Transverse colon (tissue), 4 donors: ENCODE measurements at places on chromosomes 3 and 15.

GRCh38 chr3:128579927-128580326 lies 70.7 kb downstream of the RPN1 start:
- DNase-seq: no peak

DNA sequence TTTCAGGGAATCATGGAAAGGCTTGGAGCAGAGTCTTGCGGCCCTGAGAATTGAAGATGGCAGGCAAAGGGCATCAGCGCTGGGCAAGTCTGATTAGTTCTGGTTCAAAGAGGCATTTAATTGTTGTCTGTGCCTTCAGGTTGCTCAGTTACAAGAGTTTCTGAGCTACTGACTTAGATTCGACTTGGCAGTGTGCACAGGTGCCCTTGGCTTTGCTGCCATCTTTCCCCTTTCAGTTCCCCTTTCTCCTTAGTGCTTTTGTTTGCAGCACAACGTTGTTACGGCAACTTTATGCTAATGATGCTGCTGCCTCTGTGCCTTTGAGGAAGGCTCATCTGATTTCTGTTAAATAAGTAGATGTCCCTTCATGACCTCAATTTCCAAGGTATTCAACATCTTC lies 12.5 kb downstream of the P2RY14 start:
- peak; percentile 53 for DNase-seq

DNA sequence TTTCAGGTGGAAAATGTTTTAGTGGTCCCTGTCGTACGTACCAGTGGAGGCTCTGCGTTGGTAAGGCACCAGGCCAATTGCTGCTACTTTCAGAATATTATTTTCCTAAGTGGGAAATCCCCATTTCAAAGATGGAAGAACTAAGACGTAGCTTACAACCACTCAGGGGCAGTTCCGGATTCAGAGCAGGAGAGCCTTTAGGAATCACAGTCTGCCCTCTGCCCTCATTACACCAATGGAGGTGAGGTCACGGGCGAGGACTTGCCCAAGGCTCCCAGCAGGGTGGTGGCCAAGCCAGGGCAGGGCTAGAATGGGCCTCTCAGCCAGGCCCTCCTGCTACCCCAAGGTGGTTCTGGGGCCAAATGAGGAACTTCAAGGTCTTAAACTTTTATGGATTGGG lies 72.6 kb downstream of the RASGRF1 start:
- no peak for DNase-seq

- no peak for DNase-seq
These were observed 28.4 kb downstream of the THSD4 start for GRCh38 chr15:71143373-71144310.

DNA sequence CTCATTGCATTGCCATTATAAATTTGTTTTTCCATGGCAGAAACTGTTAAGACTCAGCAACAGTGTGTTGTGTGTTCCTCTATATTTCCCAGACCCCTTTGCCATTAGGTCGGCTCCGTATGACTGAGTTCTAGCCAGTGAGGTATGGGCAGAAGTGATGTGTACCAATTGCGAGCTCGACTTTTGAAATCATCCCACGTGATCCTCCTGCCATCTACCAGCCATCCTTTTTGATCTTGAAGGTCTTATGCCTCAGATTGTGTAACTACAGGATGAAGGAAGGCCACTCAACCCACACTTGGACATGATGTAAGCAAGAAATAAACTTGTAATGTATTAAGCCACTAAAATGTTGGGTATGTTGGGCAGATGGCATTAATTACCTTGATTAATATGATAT lies 562.3 kb downstream of the PDCD6IP start:
- no peak for DNase-seq

DNA sequence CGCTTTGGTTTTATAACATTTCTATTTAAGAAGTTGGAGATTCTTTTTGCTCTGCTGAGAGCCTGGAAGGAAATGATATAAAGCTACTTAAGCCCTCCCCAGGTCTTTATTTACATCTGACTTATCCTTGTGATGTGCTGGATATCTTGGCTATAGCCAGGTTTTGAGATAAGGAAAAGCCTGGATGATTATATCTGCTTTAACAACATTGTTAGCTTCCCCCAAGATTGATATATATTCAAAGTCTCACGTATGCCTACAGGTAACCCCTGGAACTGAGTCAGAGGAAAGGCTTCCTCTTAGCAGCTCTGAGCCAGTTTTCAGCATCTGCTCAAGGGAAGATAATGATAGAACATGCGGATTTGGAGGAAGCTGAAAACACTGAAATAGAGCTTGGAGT lies 61.5 kb upstream of the CRBN start:
- no peak for DNase-seq

GRCh38 chr3:53733446-53733845 lies 112.8 kb downstream of the CHDH start:
- no peak for DNase-seq

DNA sequence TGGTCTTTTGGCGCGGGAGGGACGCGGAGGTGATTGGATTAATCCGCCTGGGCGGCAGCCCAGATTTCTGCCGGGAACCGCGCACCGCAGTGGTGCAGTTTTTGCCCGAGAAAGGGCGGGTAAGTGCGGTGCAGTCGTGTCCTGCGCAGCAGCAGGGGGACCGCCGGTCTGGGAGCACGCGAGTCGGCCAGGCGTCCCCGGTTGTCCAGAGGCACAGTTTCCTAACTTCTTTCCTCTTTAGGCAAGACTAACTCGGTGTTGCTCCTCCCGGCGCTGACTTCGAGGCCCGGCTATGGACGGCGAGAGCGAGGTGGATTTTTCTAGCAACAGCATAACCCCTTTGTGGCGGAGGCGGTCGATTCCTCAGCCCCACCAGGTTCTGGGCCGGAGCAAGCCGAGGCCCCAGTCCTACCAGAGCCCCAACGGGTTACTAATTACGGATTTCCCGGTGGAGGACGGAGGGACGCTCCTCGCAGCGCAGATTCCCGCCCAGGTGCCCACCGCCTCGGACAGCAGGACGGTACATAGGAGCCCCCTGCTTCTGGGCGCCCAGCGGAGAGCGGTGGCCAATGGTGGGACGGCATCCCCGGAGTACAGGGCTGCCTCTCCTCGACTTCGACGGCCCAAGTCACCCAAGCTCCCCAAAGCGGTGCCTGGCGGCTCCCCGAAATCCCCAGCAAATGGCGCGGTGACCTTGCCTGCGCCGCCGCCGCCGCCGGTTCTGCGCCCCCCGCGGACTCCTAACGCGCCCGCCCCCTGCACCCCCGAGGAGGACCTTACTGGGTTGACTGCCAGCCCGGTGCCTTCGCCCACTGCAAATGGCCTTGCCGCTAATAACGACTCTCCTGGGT lies 736 bp downstream of the ARHGEF26 start:
- peak; percentile 38 for DNase-seq

DNA sequence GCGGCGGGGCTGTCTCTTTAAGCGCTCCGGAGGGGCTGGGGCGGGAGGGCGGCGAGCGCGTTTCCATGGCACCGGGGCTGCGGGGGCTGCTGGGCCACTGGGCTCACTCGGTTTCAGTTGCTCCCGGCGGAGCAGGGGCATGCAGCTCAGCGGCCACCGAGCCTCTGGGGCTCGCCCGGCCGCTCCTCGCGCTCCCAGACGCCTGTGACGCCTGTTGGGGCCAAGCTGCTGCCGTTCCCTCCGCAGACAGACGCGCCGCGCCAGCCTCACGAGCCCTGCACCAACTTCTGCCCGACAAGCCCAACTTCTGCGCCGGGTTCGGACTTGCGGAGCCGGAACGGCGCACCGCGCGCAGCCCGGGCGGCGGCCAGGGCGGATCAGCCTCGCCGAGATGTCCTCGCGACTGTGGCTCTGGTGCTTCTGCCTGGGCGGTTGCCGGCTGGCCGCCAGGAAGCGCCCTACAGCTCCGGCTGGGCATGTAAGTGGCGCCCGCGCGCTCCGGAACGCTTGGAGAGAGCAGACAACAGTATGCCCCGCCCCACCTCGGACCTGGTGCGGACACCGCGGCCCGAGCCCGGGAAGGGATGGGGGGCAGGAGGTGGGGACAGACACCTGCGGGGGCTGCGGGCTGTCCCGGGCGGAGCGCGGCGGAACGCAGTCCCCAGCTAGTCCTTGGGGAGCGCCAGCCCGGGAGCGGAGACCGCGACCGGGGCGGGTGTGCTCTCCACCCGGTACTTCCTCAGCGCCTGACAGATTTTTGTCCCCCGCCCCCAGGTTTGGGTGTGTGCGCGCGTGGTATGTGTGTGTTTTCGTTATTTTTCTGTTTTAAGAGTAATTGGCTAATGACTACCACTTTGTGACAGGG lies 154.1 kb upstream of the GOLIM4 start:
- peak; percentile 64 for DNase-seq

GRCh38 chr3:119401503-119402440 lies 61.6 kb downstream of the TMEM39A start:
- DNase-seq: no peak

GRCh38 chr3:192395506-192395905 lies 331.8 kb downstream of the FGF12 start:
- no peak for DNase-seq

DNA sequence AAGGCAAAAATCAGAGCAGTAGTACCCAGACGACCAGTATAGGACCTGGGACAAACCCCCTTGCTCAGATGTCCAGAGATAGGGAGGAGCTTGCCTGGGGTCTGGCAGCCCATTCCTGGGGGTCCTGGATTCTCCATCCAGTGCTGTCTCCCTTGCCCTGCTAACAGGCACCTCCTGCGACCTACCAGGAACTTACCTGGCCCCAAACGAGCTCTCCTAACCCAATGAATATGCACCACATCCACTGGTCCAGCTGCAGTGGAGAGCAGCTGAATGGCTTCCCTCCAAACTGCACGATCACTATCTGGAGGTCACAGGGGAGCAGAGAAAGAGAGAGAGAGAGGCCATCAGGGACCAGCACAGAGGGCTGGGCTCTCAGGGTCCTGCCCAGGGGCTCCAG lies 19.1 kb upstream of the SEC13 start:
- no peak for DNase-seq

- no peak for DNase-seq
These were observed 4.8 kb downstream of the SLC27A2 start for GRCh38 chr15:50186752-50187151.

DNA sequence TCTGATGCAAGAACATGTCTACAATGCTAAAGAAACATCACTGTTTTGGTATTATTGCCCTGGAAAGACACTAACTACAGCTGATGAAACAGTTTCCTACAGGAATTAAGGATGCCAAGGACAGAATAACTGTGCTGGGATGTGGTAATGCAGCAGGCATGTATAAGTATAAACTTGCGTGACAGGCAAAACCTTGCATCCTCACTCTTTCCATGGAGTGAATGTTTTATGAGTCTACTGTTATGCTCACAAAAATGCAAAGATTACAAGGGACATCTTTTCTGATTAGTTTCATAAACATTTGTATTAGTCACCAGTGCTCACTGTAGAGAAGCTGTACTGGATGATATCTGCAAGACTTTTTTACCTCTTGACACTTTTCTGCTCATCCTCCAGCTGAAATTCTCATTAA lies 143.6 kb downstream of the NAALADL2 start:
- DNase-seq: no peak

DNA sequence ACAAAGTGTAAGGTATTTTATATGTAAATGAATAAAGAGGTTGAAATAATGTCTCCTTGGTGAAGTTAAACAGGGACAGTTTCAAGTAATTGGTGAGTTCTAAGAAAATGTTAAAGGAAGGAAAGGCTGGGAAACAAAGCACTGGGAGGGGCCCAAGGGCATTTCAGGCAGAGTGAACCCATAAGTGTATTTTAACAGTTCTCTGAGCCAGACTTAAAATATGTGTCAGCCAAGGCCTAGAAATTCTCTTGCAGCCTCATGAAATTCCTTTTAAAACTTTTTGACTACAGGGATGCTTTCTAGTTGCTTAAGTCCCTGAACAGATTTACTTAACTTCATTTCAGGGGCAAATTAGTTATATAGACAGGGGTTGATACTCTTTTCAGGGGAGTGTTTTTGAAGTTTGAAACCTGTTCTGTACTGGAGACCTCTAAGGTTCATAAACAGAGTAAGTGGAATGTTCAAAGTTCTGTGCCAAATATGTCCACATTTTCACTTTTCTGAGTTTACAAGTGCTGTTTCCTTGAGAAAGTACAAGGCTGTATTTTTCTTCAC lies 77.6 kb downstream of the GALK2 start:
- no peak for DNase-seq

GRCh38 chr3:24067483-24067882 lies 122.4 kb downstream of the NR1D2 start:
- no peak for DNase-seq

- no peak for DNase-seq
These were observed 35.4 kb upstream of the SPRED1 start for GRCh38 chr15:38217191-38217595.

DNA sequence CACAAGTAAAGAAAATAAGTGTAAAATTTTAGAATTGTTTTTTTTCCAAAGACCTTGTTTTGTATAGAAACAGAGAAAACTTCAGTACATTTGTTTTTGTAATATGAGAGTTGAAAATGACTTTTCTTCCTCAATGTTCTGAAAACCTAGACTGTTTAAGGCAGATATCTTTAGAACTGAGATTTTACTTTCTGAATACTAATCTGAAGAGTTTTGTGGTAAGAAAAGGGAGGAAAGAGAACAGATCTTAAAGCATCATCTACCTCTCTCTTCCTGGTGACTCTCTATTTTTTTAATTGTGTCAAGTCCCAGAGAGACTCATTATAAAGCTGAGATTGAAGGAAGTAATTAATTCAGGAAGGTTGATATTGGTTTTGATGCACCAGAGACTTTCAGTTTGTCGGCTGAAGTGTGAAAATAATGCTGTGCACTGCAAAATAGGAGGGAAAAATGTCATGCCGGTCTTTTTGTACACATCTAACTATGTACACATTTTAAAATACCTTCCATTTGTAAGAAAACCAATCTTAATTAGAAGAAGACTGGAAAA lies 142.1 kb upstream of the NAALADL2 start:
- DNase-seq: no peak

GRCh38 chr3:182697345-182697919 lies 95.9 kb upstream of the ATP11B start:
- no peak for DNase-seq

DNA sequence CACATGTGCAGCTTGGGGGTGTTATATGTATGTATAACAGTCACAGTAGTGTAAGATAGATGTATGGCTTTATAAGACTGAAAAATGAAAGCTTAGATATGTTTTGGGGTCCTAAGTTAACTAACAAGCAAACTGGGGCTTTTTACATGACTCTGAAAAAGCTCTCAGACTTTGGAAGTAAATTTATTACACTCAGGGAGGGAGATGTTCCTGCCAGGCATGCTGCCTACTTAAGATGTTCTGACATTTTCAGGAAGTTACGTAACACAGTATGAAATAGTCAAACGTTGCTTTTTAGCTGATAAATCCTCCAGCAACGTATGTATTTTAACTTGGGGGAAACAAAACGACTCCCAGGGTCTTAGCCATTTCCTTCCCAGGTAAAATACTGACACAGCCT lies 1.7 kb upstream of the IFT57 start:
- DNase-seq: no peak

GRCh38 chr15:86754846-86755245 lies 675.2 kb downstream of the AGBL1 start:
- no peak for DNase-seq

GRCh38 chr3:37217098-37217849 lies 42.9 kb upstream of the LRRFIP2 start:
- no peak for DNase-seq

- no peak for DNase-seq
These were observed 88.2 kb upstream of the NTRK3 start for GRCh38 chr15:88344786-88345185.

GRCh38 chr3:87900061-87900460 lies 158.7 kb downstream of the CGGBP1 start:
- no peak for DNase-seq

GRCh38 chr15:93250950-93251349 lies 161.9 kb upstream of the RGMA start:
- no peak for DNase-seq
